ENCODE measurements at places on chromosomes 12 and 14.

GRCh38 chr14:104283197-104284106, 145.1 kb downstream of the KIF26A start:
- no peak for DNase-seq

GRCh38 chr14:24430682-24431568, 1.2 kb downstream of the KHNYN start:
- no peak for DNase-seq

DNA sequence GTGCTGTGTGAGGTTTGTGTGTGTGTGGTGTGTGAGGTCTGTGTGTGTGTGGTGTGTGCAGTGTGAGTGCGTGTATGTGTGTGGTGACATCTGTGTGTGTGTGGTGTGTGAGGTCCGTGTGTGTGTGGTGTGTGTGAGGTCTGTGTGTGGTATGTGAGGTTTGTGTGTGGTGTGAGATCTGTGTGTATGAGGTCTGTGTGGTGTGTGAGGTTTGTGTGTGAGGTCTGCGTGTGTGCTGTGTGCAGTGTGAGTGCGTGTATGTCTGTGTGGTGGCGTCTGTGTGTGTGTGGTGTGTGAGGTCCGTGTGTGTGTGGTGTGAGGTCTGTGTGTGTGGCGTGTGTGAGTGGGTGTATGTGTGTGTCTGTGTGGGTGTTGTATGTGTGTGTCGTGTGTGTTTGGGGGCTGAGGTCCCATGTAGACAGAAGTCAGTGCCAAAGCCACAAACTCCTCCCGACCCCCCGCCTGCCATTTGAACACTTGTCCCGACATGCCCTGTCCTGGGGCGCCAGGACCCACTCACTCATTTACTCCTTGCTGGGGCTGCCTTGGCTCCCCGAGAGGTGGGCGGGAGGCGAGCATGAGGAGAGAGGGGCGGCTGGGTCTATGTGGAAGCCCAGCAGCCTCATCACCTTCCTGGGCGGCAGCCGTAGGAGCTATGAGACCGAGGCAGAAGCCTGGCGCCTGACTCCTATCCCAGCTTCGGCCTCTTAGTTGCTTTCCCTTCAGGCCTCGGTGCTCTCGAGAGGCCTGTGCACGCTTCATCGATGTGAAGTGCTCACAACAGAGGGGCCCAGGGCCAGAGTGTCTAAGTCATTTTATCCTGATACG, 20.5 kb downstream of the RILPL1 start:
- DNase-seq = no peak

- no peak for DNase-seq
These were observed 921.2 kb upstream of the FOXG1 start for GRCh38 chr14:27845241-27845850.

DNA sequence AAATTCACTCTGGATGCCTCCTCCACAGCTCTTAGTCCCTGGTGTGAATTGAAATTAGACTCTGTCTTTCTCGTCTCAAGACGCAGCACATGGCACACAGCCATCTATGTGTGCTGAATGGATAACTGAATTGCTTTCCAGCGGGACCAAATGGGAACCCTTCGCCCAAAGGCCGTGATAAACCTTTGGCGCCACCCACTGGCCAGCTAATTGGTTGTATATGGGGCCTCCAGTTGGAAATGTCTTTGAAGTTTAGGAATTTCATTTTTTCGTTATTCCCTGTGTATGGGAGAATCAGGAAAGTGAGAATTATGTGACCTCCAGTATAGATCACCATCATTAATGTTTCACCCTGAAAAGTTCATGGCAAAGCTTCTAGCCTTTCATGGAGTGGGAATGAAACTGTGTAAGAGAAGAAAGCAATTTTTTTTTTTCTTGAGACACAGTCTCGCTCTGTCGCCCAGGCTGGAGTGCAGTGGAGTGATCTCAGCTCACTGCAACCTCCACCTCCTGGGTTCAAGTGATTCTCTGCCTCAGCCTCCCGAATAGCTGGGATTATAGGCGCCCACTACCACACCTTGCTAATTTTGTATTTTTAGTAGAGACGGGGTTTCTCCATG, 9.8 kb upstream of the HSP90AA1 start:
- peak; percentile 79 for DNase-seq

GRCh38 chr12:5506295-5506694, 74.4 kb downstream of the NTF3 start:
- DNase-seq = no peak

DNA sequence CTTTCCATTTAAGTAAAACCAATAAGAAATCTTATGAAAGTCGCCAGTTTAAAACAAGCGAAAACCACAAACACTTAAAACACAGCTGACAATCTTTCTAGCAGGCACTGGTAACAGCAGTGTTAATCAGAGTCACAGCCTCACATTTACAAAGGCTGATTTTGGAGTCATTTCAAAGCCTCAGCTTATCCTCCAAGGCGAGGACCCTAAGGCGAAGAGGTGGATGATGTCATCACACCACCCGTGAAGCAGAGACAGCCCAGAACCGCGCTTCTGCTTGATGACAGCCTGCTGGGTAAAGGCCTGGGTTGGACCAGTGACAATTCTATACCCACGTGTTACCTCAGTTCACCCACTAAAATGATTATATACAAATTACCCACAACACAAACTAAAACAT, 10.1 kb downstream of the GOLGA3 start:
- no peak for DNase-seq

DNA sequence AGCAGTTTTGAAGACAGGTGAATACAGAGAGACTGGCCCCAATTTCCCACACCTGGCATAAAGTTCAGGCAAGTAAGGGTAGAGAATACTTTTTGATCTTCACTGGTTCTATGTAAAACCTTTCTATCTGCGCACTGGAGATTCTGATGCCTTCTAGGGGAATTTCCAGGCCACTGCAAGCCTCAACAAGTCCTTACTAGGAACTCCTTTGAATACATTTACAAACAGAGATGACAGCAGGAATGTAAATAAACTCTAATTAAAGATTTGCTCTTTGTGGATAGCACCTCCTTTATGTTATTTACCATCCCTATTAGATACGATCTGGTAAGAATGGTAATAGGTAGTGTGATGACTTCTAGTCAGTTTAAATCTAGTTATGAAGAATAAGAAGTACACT, 69.2 kb downstream of the NTN4 start:
- no peak for DNase-seq

GRCh38 chr14:77372304-77372841, 4.5 kb downstream of the TMED8 start:
- no peak for DNase-seq

- DNase-seq = no peak
These were observed 10.3 kb upstream of the KCNA1 start for GRCh38 chr12:4899364-4899763.

- DNase-seq = no peak
These were observed 49.8 kb downstream of the PTGER2 start for GRCh38 chr14:52363961-52364360.

- DNase-seq = no peak
These were observed 6.6 kb downstream of the GPR84 start for GRCh38 chr12:54357506-54358190.

GRCh38 chr14:59275668-59276067, 87.2 kb downstream of the DAAM1 start:
- peak; percentile 85 for DNase-seq

GRCh38 chr12:52191841-52192791, at the start of gene KRT80:
Gene KRT80, minus strand, starts transcription at chr12:52192014. Its CDS starts 112 bp downstream, at chr12:52191902.
- peak; percentile 97 for DNase-seq

DNA sequence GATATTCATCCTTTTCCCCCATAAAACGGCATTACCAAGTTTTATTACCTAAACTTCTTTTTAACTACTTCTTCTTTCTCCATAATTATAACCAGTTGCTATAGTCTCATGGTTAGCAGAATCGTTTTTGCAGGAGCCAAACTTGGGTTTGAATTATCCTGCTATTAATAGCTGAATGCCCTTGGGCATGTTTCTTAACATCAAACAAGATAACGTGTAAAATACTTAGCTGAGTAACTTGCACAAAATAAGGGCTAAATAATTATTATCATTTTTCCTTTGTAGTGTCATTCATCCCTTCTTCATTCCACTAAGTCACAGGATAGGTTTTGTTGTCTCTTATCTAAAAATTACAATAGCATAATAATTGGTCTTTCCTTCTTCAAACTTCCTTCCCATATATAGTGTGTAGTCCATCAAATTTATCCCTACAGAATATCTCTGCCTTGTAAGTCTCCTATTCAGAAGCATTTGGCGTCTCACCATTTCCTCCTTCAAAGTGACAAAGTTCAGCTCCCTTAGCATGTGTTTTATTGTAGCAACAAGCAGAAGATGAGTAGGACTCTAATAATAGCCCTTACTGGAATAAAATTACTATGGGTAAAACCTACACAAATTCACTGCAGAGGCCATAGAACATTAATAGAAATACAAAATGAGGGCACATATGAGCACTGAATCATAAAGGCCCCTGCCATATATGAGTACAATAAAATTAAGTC, 63.8 kb downstream of the FAR2 start:
- no peak for DNase-seq

- DNase-seq = peak; percentile 94
These were observed 7.8 kb upstream of the TBPL2 start for GRCh38 chr14:55448141-55448614.

GRCh38 chr14:96497087-96497486, 5.1 kb upstream of the PAPOLA start:
- no peak for DNase-seq

DNA sequence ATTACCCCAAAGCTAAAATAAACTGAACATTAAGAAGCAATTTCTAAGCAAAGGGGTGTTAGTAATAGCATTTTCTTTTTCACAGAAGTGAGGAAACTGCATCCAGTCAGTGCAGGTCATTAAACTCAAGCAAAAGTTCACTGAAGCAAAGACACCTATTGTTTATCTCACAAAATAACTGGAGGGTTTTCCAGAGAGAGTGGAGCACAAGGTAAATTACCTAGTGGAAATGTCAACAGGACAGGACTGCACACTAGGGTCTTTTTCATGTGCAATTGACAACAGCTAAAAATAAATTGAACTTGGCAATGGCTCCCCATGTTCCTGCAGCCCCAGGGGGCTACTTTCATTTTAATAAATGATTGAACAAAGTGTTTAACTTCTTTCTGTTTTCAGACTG, 742.0 kb downstream of the GALC start:
- DNase-seq = no peak

GRCh38 chr12:100427078-100427477, 46.6 kb upstream of the NR1H4 start:
- DNase-seq = peak; percentile 48

GRCh38 chr14:77580964-77581505, 35.4 kb downstream of the SPTLC2 start:
- peak; percentile 45 for DNase-seq

DNA sequence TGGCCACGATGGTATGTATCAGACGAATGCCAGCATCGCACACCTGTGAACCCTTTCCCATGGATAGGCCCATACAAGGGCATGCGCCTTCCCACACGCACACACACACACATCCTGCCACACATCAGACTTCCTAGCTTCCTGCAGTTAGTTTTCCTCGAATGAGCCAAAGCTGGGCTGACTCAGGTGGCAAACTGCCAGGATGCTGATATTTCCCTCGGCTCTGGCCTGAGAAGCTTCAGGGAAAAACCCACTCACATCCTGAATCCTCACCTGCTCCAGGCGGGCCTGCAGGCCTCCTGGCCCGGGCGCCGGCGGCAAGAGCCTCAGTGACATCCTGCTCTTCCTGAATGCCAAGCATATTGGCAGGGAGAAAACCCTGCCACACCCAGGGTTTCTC, 22.4 kb downstream of the CALM1 start:
- DNase-seq = peak; percentile 79

DNA sequence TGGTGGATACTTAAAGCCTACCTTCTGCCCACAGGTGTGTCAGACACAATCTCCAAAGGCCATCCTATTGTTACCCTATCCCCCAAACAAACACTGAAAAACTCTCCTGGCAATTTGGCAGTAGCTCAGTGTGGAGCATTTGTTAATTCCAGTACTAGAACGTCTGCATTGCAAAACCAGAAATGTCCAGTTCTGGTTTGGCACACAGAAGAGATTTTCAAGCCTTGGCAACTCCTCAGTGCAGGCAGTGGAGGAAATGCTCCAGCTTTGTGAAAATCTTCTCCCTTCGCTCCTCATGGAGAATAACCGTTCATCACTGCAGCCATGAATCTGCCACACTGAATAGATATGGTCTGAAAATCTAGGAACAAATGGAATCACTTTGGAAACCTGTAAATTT, 5.3 kb upstream of the SOCS2 start:
- no peak for DNase-seq

DNA sequence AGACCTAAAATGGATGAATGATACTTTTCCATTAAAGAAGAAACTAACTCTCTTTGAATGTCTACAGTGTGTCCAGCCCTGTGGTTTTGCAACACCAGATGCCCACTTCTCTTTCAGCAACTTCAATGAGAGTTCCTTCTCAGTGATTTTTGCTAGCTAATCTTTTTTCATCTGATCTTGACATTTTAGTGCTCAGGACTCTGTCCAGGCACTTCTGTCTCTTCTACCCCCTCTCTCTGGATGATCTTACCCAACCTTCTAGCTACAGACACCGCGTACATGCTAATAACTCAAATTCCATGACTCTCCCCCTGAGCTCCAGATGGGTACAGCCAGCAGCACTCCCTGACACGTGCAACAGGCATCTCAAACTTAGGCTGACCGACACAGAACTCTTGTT, 161.1 kb upstream of the FOXN3 start:
- no peak for DNase-seq

GRCh38 chr14:23513818-23514643, 37.5 kb downstream of the ZFHX2 start:
- DNase-seq = no peak

DNA sequence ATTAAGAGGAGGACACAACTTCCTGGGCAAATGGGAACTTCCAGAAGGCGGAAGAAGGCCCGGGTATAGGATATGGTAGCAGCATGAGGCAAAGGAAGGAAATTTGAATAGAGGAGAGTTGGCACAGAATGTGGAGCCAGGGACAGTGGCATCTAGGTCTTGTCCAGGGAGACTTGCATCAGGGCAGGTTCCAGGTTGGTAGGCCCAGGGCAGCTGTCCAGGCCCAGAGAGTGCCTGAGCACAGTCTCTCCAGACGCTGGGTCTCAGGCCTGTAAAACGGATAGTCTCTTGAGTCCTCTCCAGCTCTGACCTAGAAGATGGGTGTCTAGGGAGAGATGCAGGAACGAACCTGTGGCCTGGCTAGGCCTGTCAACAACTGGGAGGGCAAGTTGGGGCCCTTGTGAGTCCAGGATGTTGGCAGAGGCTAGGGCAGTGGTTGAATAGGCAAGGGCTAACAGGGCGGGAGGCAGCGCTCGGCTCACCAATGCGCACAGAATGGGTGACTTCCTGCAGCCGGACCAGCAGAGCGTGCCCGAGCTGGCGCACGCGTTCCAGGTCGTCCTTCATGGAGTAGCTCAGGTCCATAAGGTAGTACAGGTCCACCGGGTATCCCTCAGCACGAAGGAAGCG, 9.9 kb downstream of the ITGB7 start:
- DNase-seq = no peak

GRCh38 chr14:27127838-27128237, 530.0 kb upstream of the NOVA1 start:
- no peak for DNase-seq

DNA sequence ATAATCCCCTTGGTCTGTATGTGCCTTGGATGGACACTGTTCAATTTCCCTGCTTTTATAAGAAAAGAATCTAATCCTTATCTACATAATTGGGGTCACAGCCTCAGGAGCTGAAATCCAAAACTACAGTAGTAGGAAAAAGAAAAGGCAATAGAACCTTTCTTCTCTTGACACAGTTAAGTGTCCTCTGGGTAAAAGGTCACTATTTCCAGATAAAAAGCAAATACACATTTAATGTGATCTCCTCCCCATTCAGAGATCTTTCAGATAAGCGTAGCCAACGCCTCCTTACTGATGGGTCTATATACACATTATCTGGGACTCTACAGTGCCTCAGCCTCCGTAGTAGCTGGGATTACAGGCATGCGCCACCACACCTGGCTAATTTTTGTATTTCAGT, 73.4 kb downstream of the CLIP1 start:
- no peak for DNase-seq
